M059J (cell line): ENCODE measurements at places on chromosomes 13 and 19. TPM values are rescaled to one million over a fixed set of nuclear protein-coding genes. Genes with fewer than 3 reads are reported as not detected.

The NCR1 gene
- total RNA-seq = not detected in 2 replicates

The RPL36 gene
- total RNA-seq = 734 and 1,196 TPM in 2 replicates

GRCh38 chr13:82993417-82993816 lies 888.9 kb downstream of the SLITRK1 start:
- no peak for DNase-seq

The PSG2 gene
- 0.34 and 1.1 TPM in 2 replicates for total RNA-seq

DNA sequence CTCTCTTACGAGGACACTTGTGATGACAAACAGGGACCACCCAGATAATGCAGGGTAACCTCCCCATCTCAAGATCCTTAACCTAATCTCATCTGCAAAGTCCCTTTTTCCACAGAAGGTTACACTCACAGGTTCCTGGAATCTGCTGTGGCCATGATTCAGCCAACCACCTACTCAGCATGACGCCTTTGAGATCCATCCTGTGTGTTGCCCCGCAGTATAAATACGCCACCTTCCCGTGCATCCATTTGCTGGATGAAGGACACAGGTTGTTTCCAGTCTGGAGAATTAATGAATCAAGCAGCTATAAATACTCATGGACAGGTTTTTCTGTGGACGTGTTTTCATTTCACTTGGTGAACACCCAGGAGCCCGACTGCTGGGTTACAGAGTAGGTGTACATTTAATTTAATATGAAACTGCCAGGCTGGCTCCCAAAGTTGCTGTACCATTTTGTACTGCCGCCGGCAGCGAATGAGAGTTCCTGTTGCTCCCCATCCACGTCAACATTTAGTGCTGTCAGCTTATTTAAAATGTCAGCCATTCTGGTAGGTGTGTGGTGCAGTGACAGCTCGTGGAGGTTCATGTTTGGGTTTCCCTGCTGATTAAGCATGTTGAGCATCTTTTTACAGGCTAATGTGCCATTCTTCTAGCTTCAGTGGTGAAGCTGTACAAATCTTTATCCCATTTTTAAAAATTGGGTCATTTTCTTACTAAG lies 40.2 kb downstream of the ELL start:
- DNase-seq = no peak

DNA sequence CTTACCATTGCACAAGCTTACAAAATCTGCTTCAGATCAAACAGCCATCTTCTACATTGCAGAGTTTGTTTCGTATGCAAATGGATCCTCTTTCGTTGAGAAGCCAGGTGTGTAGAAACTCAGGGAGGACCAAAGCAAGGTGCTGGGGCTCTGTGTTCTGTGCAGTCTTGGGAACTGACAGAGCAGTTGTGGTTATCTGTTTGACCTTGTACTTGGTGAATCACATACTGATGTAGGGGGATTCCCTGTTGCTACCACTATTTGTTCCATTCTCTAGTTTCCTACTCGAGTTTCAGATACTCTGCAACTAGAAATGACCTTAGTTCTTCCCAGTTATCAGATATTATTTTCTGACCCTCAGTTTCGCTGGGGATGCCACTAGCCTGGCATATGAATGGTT lies 95.2 kb upstream of the CLDN10 start:
- peak; percentile 24 for DNase-seq

- DNase-seq = no peak
Observed at GRCh38 chr13:107239213-107239612, 671.3 kb upstream of the ARGLU1 start.

The THAP8 gene
- 4.3 and 6.8 TPM in 2 replicates for total RNA-seq

- no peak for DNase-seq
Observed at GRCh38 chr19:8214802-8215201, 5.6 kb downstream of the CERS4 start.
